Skeletal muscle cell (primary cell): ENCODE measurements at places on chromosomes 6 and 20.

- DNase-seq, result no peak
These were observed 48.2 kb downstream of the MRPL14 start for GRCh38 chr6:44078827-44079671.

- DNase-seq, result no peak
These were observed 11.2 kb downstream of the BCL2L1 start for GRCh38 chr20:31711179-31712111.

GRCh38 chr20:57808264-57809070 is 98.7 kb upstream of the PMEPA1 start:
- DNase-seq, result no peak

DNA sequence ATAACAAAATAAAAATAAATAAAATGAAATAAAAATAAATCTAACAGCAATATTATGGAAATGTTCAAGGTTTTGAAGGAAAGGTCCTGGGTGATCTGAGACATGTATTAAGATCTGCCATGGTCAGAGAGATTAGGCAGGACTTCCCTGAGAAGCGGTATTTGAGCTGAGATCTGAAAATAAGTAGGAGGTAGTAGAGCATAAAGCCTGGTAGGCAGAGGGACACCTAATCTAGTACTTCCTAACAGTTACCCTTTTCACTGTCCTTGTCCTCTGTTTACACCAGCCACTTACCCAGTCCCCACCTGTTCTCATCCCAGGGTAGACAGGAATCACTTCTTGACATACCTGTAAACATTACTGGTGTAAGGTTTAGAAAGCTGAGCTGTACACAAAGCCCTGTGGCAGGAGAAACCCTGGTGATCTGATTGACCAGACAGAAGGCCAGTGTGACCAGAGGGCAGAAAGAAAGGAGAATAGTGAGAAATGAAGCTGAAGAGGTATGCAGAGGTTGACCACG is 8.3 kb upstream of the ZNF318 start:
- no peak for DNase-seq

DNA sequence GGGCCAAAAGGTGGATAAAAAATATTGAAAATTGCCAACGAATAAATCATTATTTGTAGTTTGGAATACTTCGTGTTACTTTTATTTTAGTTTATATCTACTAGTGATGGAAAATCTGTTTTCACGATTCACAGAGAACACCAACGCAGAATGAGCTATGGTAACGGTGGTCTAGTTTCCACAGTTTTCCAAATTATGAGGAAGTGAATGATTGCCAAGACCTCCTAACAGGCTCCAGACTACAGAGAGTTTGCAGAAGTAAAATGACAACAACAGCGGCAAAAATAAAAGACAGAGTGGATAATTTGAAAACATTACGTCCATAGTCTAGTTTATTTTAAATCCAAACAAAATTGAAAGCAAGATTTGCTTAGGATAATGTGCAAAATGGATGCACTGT is 57.0 kb upstream of the AIG1 start:
- no peak for DNase-seq

DNA sequence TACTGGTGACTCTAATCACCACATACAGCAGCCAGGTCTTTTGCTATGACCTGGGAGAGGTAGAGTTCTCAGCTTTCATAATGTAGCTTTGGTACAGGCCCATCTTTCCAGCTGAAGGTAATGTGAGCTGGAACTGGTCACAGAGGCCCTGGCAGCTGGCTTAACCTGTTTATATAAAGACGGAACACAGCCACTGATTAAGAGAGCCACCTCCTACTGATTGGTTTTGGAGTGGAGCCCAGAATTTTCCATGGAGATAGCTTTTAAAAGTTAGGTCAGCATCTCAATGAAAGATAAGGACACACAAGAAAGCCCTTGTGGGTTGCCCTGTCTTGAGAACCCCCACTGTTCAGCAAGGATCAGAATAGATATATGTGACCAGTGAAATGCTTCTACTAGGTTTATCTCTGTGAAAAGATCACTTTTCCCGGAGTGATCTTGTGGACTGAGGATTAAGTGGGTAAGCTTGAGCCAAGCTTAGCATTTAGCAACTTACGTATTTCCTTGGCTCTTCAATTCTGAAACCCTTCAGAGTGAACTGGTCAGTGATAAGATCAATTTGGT is 213.7 kb upstream of the CITED2 start:
- no peak for DNase-seq

DNA sequence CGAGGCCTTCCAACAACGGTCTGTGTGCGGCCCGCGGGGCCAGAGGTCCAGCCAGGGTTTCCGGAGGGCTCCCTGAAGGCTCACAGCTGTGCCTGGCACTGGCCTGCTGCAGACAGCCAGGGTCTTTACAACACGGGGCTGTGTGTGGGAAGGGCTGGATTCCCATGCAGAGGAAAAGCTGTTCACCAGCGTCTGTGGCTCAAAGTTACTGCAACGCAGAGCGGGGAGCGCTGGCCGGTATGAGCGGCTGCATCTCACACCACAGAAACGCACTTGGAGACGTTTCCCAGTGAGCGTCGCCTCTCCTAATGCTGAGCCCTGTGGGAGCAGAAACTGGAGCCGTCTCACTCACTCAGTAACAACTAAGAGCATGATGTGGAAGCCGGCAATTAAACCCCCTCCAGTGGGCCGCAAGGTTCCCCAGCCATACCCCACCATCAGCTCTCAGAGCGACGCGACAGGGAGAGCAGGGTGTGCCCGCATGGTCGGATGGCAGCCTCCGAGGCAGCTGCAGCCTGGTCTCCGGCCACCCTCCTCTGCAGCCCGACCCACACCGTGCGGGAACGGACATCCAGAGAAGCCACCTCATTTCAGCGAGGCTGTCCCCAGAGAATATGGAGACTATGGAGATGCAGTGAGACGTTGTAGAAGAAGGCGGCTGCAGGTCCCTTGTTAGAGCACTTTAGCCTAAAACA is 42.6 kb downstream of the DLL1 start:
- no peak for DNase-seq
